ENCODE measurements at places on chromosomes 1 and 21.

DNA sequence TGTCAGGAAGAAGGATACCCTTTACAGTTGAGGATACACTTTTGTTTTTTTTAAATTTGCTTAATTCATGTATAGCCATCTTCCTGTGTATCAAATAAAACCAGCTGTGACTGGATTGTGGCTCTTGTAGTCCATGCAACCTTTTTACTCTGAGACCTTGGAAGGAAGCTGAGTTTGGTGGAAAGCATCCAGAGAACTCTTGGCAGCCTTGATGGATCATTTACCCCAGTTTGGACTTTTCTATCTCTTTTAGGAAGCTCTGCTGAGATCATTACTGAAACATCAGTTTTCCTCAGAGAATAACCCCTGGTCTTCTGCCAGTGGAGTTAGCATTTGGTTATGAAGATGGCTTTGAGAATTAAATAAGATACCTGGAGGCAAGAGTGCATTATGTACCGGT, 21.2 kb upstream of the APOBEC4 start:
- DNase-seq: no peak

DNA sequence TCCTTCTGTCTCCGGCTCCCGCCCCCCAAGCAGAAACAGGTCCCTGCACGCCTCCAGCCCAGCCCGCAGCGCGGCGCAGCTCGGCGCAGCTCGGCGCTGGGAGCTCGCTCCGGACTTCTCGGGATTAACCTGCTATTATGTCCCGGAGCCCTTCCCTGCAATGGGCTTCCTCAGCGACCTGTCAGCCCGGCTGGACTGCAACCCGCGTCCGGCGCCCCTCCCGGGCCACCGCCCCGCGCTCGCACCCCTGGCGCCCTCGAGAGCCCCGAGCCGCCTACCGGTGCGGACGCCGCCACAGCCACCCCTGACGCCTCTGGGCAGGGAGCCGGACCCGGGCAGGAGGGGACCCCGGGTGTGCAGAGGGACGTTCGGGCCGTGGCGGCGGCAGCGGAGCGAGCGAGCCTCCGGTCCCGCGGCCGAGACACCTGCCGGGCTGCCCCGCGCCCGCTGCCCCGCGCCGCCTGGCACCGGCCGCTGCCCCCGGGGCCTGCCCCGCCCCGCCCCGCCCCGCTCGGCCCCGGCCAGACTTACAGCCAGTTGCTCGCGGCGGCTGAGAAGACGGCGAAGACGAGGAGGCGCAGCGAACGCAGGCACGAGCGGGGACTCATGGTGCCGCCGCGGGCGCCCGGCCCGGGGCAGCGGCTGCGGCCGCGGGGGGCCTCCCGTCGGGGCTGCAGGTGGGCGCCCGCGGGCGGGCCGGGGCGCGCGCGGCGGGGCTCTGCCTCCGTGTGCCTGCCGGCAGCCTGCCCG, 407 bp downstream of the WNT4 start:
- DNase-seq: no peak

GRCh38 chr21:46027851-46028493, 46.4 kb downstream of the COL6A1 start:
- no peak for DNase-seq

DNA sequence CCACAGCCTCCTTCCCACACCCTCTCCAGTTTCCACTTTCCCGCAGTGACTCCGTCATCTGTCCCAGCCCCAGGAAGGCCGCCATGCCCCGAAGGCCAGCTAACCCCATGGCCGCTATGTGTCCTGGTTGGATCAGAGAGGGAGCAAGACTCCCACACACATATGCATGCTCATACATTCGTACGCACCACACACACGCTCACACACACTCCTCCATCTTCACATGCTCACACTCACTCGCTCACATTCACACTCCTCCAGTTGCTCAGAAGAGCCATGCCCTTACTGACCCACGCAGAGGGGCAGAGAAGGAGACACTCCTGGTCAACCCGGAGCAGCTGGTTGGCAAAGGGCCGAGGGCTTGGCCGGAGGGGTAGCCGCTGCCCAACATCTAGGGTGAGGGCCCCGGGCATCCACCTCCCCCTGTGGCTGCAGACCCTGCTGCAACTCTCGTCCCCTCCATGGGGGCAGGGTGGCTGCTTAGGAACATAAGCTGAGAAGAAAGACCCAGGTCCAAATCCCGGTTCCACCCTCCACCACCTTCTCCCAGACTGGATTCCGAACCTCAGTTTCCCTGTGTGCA, 122.3 kb upstream of the SLC25A33 start:
- DNase-seq: no peak

DNA sequence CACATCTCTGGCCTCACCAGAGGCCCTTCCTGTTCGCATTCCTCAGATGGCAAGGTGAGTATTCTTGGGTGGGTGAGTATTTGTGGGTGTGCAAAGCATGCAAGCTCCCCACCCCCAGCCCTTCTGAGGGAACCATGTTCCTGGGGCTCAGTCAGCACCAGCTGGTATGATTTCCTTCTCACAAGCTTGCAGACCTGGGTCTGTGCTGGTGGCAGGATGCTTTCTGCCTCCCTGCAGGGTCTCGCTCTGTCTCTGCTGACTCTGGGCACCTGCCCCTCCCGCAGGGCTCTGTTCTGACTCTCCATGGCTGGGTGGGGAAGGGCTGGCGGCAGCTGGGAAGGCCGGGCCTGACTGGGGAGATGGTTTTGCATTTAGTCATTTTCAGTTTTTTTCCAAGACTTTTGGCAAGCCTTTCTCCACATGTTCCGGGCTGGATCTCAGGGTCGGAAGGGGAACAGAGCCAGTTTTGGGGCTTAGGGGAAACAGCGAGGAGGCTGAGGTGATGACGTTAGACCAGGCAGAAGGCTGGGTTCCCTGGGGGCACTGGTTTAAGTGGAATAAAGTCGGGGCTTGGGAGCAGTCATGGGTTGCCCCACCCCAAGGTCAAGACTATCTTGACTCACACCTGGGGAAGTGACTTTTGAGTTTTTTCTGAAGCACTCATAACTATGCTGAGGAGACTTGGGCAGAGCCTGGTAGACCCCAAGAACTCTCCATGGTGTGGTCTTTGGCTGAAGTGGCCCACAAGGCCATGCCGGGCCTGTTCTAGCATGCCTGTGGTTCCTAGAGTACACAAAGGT, 6.2 kb downstream of the RASSF5 start:
- no peak for DNase-seq

GRCh38 chr1:15207031-15207828, 39.8 kb upstream of the FHAD1 start:
- DNase-seq: peak; percentile 54

- no peak for DNase-seq
Measured at GRCh38 chr21:33314111-33314510, 10.7 kb upstream of the IFNAR1 start.

GRCh38 chr1:161910604-161911003, 113.1 kb downstream of the OLFML2B start:
- DNase-seq: no peak

DNA sequence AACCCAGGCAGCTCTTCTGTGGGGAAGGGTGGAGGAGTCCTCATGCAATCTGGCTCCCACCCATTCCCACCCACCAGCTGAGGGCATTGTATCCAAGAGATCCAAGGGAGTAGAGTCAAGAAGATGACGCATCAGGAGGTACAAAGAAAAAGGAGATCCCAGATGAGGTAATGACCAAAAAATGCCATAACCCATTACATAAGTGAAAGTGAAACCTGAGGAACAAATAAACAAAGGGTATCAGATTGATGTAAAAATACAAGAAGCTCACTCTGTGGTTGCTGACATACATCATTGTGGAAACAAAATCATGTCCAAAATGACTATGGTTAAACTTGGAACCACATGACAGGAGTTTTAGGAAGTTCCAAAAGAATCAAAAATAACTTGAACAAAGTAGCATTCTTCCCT, 42.5 kb downstream of the CCN1 start:
- no peak for DNase-seq

- DNase-seq: no peak
Measured at GRCh38 chr1:213997038-213997771, 9.4 kb downstream of the PROX1 start.

- DNase-seq: no peak
Measured at GRCh38 chr1:906600-907420, 16.9 kb upstream of the SAMD11 start.

- DNase-seq: no peak
Measured at GRCh38 chr1:203075236-203076030, 10.4 kb downstream of the MYOG start.

DNA sequence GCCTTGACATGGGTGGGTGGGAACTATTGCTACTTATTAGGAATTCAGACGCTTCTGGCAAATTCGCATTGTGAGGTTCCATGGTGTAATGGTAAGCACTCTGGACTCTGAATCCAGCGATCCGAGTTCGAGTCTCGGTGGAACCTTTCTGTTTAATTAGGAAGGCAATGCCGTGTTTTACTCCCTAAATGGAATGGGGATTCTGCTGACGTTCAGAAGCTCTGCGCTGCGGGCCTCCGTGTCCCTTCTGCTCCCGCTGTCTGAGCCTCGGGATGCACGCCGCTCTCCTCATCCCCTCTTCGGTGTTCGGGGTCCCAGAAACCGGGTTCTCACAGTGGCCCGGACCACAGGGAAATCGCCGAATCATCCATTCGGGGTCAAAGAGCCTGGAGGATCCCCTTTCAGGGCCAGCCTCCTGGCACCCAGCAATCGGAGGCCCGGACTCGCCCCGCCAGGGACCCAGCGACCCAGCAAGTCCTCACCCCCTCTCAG, 280.3 kb downstream of the FAM72C start:
- DNase-seq: no peak

DNA sequence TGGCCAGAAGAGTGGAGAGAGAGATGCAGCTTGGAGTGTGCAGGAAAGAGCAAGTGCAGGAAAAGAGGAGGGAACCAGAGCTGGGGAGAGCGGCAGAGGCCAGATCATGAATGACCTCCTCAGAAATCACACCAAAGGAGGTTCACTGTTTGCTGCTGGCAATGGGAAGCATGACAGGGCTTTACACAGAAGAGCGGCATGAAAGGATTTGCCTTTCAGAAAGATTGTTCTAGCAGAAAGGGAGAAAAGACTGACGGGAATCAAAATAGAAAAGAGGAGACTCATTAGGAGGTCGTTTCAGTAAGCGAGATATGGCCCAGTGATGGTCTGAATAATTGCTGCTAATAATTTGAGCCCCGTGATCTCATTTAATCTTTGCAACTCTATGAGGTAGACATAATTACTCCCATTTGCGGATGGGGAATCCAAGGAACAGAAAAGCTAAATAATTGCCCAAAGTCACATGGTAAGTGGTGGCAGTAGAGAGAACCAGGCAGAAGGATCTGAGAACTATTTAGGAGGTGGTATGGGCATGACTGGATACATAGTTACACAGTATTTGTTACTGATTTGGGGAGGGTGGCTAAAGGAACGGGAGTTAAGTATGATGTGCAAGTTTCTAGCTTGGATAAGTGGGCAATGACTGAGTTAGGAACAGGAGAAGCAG, 12.5 kb upstream of the HNRNPR start:
- DNase-seq: peak; percentile 44

- no peak for DNase-seq
Measured at GRCh38 chr1:77465139-77465538, 183.3 kb downstream of the AK5 start.

GRCh38 chr1:33634806-33635205, 162.4 kb downstream of the ZSCAN20 start:
- DNase-seq: peak; percentile 15

DNA sequence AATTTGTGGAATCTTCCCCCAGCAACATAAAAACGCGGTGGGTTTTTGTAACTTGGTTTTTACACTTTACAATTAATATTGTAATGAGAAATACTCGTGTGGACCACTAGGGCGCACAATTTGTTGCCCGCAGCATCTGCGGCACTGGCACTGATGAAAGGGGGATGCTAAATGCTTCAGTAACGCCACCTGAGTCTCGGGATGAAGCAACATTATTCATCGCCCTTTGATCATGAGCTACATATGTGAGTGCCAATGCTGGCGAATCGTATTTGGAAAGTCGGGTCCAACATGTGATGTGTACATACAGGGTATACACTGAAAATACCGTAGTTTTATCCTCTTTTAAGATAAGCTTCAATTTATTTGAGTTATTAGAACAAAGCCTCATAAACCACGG, 34.2 kb upstream of the COX20 start:
- DNase-seq: no peak

DNA sequence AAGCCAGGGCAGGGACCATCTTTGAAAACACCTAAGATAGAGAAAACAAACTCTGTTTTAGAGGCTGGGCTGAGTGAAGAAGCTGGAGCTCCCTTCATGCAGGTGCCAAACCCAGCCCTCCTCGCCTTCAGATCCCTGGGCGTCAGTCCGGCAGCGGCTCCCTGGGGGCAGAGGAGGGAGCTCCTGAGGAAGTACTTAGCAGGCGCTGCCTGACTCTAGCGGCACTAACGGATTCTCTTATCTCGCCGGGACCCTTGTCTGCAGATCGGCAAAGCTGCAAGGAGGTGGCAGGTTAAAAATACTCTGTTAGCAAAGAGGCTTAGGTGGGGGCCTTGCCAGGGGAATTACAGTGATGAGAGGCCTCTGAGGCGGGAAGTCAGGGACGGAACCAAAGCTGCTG, 79.6 kb downstream of the PLXNA2 start:
- DNase-seq: no peak

GRCh38 chr1:42260376-42261070, 74.5 kb downstream of the FOXJ3 start:
- DNase-seq: no peak

- DNase-seq: peak; percentile 7
Measured at GRCh38 chr1:65148548-65149350, 746 bp downstream of the AK4 start.

DNA sequence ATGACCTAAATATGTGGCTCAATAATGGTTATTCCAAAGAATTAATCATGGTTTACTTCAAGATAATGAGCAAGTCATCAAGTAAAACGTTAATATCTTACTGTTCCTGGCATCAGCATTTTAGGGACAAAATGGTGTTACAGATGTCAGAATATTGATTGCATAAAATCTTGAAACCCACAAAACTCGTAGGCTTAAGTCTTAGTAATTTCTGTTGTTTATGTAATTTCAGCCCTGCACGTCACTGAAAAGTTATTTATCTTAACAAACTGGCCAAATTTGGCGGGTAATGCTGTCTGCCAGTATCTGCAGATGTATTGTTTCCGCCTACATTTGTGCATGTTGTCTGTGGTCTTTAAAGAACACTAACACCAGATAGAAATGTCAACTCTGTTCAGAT, 25.8 kb downstream of the CDC7 start:
- no peak for DNase-seq

GRCh38 chr21:29072873-29073221, 601 bp downstream of the CCT8 start:
- DNase-seq: no peak

- no peak for DNase-seq
Measured at GRCh38 chr1:227065311-227065710, 125.2 kb downstream of the COQ8A start.

- no peak for DNase-seq
Measured at GRCh38 chr21:38075833-38076587, 159.8 kb upstream of the KCNJ6 start.

GRCh38 chr1:182715531-182715930, 31.1 kb upstream of the RGS8 start:
- no peak for DNase-seq
